ENCODE measurements at places on chromosomes 13 and 19. TPM values are rescaled to one million over a fixed set of nuclear protein-coding genes. Genes with fewer than 3 reads are reported as not detected.

- peak; percentile 40 for DNase-seq
Observed at GRCh38 chr19:20078581-20079031, 806 bp downstream of the ZNF90 start.

- DNase-seq: peak; percentile 93
Observed at GRCh38 chr19:3440082-3440481, 40.2 kb downstream of the SMIM24 start.

Gene GSX1
- not detected for total RNA-seq

- no peak for DNase-seq
Observed at GRCh38 chr13:61294467-61295191, 121.0 kb downstream of the PCDH20 start.

- DNase-seq: peak; percentile 85
Observed at GRCh38 chr13:80342471-80343371, 1.8 kb upstream of the SPRY2 start.

Gene ZNF99
- not detected for total RNA-seq

Gene RXFP2
- not detected for total RNA-seq

- DNase-seq: no peak
Observed at GRCh38 chr19:56660381-56661107, 11.0 kb downstream of the ZNF835 start.

Gene GPR12
- total RNA-seq: not detected

GRCh38 chr19:13744174-13744573 lies 20.1 kb upstream of the MRI1 start:
- DNase-seq: no peak

Gene FGF22
- total RNA-seq: not detected

DNA sequence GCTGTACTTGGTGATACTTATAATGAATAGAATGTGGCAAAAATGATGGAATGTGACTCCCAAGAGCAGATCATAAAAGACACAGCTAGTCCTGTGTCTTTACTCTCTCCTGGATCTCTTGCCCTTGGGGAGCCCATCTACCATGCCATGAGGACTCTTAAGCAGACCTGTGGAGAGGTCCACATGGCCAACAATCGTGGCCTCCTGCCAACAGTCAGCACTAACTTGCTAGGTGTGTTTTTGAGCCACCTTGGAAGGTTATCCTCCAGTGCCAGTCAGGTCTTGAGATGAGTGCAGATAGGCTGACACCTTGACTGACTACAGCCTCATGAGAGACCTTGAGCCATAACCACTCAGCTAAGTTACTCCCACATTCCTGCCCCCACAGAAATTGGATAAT lies 22.3 kb upstream of the GPR183 start:
- DNase-seq: no peak

- DNase-seq: no peak
Observed at GRCh38 chr13:51689663-51689996, 105.4 kb downstream of the WDFY2 start.

- peak; percentile 97 for DNase-seq
Observed at GRCh38 chr19:33064792-33065550, at the start of gene RHPN2. Gene RHPN2 (minus strand): TSS chr19:33064888. CDS start chr19:33064852, 36 bp downstream.

Gene TBXA2R
- total RNA-seq: 0.45 TPM

- no peak for DNase-seq
Observed at GRCh38 chr13:95301968-95302393, 730 bp upstream of the ABCC4 start.

Gene ATP4A
- not detected for total RNA-seq

Gene NBEA
- total RNA-seq: 16.1 TPM

DNA sequence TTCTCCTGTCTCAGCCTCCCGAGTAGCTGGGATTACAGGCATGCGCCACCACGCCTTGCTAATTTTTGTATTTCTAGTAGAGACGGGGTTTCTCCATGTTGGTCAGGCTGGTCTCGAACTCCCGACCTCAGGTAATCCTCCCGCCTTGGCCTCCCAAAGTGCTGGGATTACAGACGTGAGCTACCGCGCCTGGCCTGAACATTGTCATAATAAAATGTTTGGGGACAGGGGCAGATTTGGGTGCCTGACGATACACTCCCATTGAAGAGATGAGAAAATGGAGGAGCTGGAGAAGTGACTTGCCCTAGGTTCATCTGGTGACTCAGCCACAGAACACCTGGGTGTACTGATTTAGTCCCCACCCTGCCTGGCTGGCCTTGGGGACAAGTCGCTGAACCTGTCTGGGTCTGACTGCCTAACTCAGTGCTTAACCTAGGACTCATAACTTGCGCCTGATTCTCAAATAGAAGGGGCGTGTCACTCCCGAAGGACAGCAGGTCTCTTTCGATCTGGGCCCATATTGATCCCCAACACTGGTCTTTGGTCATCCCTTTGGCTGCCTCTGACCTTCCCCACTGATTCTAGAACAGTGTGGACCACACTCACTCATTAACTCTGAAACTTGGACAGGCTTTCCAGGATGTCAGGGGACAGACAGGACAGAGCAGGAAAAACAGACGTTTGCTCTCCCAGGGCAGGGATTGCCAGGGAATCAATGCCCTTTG lies 7.6 kb upstream of the BICRA start:
- no peak for DNase-seq

DNA sequence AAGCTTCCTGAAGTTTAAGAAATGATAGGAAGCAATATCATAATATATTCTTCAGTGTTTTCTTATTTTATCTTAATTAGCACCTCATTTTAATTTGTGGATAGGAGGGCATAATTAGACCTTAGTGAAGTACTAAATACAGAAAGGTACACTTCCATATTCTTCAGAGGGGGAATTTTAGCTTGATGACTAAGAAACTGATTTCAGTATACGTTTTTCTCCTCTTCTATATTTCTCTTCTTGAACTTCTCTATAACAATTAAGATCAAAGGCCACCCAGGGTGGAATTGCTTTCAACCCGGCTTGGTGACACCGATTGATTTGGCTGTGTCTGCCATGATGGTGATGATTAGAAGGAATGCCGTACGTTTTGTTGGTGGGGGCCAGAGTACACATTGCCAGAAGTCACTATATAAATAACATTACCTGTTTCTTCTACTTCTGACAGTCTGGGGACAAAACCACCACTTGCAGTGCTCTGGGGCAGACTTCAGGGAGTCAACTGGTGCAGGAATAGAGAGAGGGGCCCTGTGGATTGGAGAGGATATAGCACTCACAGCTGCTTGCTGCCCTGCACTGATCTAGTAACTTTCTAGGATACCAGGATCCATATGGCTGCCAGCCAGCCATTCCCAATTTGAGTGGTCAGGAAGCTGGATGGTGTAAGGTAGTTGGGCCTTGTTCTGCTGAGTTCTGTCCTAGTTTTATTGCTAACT lies 73.8 kb downstream of the SPATA13 start:
- DNase-seq: no peak

DNA sequence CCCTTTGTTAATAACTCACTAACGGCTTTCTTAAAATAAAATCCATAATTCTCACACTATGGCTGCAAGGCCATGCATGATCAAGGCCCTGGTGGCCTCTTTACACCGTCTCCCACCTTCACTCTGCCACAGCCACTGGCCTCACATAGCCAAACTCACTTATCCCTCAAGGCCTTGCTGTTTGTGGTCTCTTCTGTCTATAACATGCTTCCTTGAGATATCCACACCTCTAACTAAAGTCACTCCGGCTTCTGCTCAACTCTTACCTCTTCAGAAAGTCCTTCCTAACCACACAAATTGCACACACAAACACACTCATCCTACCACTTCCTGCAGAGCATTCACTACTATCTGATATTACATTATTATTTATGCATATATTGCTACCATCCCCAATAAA lies 262.5 kb downstream of the DIAPH3 start:
- DNase-seq: no peak

Gene PAK4
- 15.6 TPM for total RNA-seq

Gene PLIN3
- total RNA-seq: 95.2 TPM

Gene GIPR
- total RNA-seq: 0.81 TPM

Gene ZC3H4
- 14.5 TPM for total RNA-seq

- DNase-seq: peak; percentile 90
Observed at GRCh38 chr19:6733338-6734095, 3.9 kb downstream of the GPR108 start.

DNA sequence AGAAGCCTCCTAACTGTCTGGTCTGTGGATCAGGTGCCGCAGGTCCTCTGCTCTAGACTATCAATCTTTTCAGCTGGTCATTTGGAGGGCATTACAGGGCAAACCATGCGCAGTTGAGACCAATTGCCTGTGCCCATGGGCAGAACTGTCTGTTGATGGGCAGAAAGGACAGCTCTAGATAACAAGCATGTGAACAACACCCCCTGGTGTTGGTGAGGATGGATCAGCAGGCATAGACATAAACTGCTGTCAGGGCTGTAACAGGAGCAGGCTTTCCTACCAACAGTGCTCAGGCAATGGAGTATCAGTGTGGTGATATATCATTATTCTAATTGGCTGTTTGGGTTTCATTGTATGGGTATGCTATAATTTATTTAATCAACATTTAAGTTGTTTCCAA lies 104.7 kb upstream of the KL start:
- peak; percentile 66 for DNase-seq

Gene RASIP1
- 4.6 TPM for total RNA-seq

DNA sequence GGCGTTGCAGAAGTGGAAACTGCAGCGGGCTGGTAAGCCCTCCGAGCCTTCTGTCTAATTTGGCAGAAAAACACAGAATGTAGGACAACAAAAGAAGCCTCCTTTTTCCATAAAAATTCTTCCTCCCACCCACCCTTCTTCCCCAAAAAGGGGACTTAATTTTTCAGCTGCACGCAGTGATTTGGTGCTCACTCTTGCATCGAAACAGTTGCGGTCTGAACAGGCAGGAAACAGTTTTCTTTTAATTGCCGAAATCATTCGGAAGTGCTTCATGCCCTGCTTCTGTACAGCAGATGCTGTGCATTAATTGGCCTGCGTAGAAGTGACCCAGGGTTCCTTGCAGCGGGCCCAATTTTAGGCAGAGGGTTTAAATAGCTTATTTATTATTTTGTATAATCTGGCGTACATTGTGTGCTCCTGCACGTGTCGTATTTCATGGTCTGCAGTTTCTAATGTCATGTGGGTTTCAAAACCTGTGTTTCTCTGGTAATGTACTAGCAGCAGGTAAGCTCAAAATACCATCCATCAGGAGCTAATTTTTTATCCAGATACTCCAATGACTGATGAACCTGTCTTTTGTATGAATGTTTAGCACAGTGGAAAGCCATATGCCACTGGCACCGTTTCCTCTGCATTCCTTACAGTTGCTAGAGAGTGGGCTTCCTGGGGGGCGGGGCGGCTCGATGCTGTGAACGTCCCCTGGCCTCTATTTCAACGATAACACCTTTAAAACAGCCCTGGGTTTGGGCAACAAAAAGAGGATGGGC lies 66.6 kb downstream of the GGACT start:
- DNase-seq: no peak

DNA sequence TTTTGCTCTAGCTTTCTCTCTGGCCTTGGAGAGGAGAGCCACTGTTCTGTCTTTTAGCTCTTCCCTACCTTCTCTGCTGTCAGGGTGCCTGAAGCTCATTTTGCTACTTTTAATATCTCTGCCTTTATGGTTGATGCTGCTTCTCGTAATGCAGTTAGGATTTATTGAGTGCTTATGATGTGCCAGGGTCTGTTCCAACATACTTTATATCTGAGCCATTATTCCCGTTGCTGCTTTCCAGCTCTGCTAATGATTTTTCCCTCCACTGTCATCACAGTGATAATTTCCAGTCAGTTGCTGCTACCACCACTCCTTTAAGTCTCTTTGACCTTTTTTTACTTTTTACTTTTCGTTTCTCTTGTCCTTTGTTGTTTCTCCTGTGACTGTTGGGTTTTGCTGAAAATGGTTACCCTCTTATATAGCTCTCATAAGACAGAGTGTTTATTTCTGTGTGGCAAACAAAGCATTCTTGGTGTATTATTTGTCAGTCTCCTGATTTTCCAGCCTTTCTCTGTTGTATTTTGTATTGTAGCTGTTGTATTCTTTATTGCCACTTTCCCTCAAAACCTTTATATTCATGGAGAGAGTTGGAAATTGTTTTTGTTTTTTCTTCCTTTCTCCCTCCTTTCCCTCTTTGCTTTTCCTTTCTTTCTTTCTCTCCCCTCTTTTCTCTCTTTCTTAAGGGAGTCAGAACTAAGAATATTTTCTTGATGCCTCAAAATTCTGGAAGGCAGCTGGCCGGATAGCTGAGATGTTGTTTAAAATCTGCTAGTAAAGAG lies 37.4 kb downstream of the COG6 start:
- no peak for DNase-seq

Gene CBLC
- 16.3 TPM for total RNA-seq

Gene ALKBH7
- total RNA-seq: 74.3 TPM

DNA sequence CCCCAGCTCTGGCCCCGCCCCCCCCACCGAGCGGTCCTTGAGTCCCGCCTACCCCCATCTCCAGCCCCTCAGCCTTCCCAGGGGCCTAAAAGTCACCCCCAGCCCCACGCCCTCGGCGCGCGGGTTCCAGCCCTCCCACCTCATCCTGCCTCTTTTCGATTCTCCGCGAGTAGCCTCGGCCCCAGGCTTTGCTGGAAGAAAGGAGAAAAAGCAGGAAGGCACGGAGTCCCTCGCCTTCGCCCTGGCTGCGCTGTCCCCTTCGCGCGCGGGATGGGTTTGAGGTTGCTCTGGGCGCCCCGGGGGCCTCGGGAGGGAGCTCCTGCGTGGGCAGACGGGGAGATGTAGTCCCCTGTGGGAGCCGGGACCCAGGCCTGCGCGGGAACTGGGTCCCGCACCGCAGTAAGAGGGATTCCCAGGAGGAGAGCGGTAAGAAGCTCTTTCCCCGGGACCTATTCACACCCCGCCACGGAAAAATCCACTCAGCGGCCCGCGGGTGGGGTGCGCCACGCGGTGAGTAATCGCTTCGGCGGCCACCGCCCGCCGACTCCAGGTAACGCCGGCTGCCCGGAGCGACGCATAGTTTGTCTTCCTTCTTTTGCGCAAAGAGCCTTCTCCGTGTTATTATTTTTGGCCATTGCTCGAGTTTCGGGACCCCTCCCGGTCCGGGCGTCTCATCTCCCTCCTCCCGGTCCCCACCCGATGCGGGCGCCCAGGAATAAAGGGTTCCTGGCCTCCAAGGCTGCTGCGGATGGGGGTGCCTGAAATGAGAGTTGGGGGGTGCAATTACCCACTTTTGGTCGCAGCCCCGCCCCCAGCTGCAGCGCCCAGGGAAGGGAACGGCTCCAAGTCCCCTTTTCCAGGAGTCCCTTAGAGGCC lies 865 bp upstream of the CRLF1 start:
- DNase-seq: peak; percentile 83

GRCh38 chr13:24341439-24341838 lies 32.1 kb downstream of the C1QTNF9 start:
- DNase-seq: no peak

DNA sequence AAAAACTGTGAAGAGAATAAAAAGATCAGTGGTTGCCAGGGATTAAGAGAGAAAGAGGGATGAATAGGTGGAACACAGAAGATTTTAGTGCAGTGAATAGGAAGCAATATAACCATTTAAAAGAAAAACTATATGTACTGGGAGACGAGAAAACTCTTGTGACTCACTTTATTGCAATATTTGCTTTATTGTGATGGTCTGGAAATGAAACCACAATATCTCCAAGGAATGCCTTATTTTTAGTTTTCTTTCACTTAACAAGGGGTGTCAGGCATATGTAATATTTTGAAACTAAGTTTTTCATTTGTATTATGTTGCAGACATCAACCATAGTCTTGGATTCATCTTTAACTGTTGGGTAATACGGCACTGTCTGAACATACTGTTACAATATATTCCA lies 1308.2 kb downstream of the PCDH9 start:
- no peak for DNase-seq

Gene IZUMO2
- not detected for total RNA-seq

All from H7 (cell line).